ENCODE measurements at places on chromosomes 11 and 22.

DNA sequence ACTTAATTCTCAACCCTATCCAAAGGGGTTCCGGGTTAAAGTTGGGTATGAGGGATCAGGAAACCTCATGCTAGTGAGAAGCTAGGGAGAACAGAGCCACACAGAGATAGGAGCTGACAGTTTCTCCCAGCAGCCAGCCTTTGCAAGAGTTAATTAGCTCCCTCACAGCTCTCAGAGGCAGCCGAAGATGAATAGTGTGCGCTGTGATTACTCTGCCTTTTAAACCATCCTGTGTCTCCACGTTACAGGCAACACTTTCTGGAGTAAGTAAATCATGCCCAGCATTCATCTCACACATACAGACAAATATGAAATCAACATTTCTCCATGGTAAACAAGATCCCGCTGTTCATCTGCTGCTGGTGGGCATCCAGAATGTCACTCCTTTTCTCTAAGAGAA lies 429.6 kb downstream of the INSC start:
- no peak for DNase-seq

- DNase-seq, result no peak
These were observed 13.7 kb upstream of the GNB1L start for GRCh38 chr22:19868333-19868732.

GRCh38 chr11:43871051-43871450 lies 9.6 kb upstream of the ALKBH3 start:
- DNase-seq, result no peak

- DNase-seq, result no peak
These were observed 183.5 kb downstream of the DSCAML1 start for GRCh38 chr11:117613521-117613920.

DNA sequence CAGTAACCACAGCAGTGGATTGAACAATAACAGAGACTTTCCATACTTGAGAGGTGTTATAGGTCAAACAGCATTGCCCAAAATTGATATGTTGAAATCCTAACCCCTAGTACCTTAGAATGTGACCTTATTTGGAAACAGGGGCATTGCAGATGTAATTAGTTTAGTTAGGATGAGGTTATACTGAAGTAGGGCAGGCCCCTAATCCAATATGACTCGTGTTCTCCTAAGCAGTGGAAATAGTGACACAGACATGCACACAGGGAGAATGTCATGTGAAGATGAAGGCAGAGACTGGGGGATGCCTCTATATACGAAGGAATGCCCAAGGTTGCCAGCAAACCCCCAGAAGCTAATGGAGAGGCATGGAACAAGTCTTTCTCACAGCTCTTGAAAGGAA lies 270.5 kb downstream of the TENM4 start:
- DNase-seq, result no peak

DNA sequence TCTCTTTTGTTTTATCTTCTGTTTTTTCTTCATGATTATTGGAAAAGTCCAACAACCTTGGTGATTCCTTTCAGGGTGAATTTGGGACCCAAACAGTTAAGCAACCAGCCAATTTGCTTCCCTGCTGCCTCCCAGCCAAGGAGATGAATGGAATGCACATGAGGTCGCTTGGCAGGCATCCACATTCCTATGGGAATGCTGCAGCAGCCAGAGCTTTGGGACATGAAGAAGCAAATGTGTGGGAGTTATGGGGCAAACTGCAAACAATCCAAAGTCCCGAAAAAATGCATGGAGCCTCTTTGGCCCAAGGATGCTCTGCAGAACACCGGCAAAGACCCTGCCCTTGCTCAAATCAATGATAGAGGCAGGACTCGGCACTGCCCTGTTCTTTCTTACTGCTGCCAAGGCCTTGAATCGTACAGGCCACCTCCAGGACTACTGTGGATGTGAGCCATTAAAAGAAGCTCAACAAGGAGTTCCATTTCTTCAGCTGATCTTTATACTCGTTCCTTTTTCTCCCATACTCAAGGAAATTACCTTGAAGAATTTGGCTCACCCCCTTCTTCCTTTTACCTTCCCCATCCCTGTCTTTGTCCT lies 117.3 kb upstream of the TEAD1 start:
- DNase-seq, result no peak

DNA sequence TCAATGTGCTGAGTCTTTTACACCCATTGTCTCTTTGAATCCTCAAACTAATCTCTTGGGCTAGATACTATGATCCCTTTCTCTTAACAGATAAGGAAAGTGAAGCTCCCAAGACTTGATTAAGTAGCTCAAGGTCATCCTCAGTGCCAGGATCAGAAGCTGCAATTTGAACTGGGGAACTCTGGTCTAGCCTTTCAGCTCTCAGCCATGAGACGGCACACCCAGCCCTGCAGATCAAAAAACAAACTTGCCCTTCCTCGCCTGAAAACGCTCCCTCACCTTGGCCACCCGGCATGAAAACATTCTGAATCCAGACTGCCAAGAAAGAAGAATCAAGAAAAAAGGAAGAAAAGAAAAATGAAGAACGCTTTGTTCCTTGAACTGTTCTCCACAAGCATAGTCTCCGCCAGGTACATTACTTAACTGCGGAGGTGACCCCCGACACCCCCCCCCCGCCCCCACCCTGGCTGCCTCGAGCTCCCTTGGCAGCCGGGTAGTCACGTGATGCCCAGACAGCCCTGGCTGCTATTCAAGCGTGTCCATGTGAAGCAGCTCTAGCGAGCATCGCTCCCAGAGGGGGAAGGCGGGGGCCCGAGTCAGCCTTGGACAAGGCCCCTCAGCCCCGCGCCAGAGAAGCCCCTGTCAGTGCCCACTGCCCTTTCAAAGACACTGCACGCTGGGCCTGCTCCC lies 451.2 kb downstream of the MIAT start:
- no peak for DNase-seq

DNA sequence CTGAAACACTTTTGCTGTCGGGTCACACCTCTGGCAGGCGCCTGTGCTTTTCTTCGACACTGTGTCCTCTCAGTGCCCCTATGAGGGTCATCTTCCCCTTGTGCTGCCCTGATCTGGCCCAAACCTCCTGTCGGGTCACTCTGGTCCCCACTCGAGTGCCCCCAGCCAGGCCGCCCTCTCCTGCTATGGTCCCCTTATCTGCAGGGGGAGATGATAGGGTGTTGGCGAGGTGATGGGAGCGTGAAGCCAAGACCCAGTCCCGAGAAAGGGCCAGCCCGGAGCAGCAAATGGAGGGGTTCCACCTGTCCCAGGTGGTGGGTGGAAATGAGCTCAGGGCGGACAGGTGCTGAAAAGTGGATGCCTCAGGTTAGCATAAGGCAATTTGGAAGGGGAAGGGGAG lies 9.7 kb downstream of the NADSYN1 start:
- no peak for DNase-seq

GRCh38 chr11:14977101-14977880 lies 5.1 kb upstream of the CALCA start:
- no peak for DNase-seq

DNA sequence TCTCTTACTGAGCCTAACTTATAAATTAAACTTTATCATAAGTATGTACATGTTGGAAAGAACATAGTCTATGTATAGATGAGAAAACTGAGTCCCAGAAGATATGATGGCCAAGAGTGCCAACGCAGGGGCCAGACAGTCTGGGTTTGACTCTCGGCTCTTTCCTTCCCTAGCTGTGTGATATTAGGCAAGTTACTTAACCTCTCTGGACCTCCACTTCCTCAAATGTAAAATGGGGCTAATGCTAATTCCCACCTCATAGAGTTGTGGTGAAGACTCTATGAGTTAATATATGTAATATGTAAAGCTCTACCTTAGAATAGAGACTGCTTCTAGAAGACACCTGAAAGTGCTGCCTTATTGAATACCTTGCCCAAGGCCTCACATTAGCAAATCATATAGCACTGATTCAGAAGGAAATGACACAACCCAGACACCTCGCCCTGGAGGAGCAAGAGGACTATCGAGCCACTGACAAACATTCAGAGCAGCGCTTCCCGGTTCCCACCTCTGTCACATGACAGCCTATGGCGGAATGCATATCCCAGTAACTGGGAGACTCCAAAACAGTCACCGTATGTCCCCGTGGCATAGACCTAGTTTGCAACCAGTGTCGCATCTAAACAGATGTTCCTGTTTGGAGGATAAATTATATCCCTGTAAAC lies 11.3 kb upstream of the CCDC86 start:
- DNase-seq, result no peak

GRCh38 chr22:38172832-38173640 lies 8.6 kb downstream of the PLA2G6 start:
- peak; percentile 54 for DNase-seq
